ENCODE measurements at places on chromosomes 2 and 18.
A peak's percentile ranks its signal among the peaks of the same experiment; 100 is the strongest.

DNA sequence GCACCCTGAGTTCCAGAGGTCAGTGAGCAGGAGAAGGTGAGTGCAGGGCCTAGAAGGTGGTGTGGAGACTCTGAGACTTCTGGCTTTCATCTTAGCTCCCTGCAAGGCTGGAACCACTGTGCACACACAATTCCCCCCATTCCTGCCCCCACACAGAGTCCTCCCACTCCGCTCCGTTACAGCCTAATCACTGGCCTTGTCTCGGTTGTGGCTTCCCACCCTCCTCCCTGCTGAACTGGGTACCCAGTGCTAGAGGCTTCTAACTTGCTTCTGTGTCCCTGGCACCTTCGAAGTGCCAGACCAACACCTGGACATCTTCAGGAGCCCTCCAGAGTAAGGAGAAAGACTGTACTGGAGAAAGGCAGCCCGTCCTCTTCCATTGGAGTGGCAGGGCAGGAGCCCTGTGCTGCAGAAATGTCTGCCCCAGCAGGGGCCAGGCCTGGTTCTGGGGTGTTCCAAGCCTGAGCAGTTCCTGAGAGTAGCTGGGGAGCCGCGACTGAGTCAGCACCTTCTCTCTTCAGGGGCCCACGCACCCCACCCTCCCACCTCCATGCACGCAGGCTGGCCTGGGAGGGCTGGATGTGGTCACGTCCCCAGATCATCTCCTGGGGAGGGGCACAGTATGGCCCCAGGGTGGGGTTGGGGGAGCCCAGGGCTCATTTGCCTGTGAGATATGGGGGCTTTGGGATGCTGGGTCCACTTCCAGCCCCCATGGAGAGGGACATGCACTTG lies 23.4 kb downstream of the CROCC2 start:
- no peak for DNase-seq

GRCh38 chr18:40431071-40431985 lies 1523.7 kb upstream of the PIK3C3 start:
- DNase-seq, result peak; percentile 22

- peak; percentile 58 for DNase-seq
Measured at GRCh38 chr2:111226876-111227700, 106.4 kb downstream of the BCL2L11 start.

GRCh38 chr2:96695602-96696001 lies 44.3 kb downstream of the LMAN2L start:
- no peak for DNase-seq

- no peak for DNase-seq
Measured at GRCh38 chr2:10071595-10071994, 8.6 kb downstream of the CYS1 start.

DNA sequence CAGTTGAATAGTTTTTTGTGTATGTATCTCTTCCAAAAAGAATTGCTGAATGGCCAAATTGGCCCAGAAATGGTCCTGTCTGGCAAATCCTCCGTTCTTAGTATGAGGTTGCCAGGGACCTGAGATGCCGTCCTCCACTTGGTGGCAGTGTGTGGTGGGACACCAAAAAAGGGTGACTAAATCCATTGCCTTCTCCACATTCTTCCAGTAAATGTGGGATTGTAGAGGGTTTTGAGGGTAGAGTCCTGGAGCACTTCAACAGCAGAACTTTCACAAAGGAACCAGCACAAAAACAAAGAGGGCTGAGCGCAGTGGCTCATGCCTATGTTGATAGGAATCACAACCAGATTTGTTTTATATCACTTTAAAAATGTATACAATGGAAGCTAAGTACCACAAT lies 199.9 kb downstream of the BCL2 start:
- peak; percentile 65 for DNase-seq

DNA sequence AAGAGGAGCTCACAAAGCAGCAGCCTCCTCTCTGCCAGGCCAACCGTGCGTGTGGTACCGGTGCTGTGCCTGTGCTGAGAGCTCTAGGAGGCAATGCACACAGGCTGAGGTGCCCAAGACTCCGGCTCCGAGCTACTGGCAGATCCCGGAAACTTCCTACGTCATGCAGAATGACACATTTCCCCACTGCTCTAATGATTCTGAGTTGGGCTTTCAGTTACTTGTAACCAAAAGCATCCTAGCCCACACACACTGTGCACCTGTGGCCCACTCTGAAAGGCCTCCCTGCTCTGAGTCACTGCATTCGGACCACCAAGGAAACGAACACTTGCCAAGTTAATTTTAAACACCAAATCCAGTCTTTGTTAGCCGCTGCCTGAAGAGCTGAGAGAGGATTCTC lies 9.3 kb upstream of the RNU4ATAC start:
- DNase-seq, result peak; percentile 93

DNA sequence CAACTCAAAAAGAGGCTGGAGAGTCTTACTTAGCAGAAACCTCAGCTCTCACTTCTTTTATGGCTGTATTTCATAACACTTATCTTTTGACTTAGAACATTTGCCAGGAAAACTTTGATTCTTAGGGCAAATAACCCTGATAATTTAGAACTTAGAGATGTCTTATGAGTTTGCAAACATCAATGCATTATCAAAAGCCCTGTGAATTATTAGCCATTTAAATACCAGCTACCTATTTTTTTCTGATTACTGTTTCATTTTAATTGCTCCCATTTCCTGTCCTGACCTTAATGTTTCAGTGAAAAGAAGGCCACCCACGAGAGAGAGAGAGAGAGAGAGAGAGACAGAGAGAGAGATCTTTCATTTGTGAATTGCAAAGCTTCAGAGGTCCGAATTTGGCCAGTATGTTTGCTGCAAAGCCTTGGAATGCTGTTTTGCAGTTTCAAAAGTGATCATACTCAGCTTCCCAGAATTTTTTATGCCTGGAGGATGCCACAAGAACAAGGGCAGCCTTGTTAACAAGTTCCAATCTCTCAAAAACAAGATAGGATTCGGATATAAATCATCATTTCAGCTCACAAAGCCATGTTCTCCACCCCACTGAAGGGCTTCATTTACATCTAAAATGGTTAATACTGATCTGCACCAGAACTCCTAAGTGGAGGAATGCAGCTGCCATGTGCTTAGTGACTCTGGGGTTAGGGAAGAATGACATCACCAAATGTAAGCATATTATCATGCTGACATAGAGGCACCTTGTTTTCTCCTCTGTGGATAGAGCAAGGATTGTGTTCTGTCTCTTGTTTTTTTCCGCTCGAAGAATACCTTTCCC lies 478.2 kb downstream of the ARHGAP15 start:
- DNase-seq, result peak; percentile 43

- no peak for DNase-seq
Measured at GRCh38 chr2:160331258-160332025, 131.4 kb upstream of the ITGB6 start.

GRCh38 chr2:162824304-162824703 lies 14.3 kb downstream of the KCNH7 start:
- DNase-seq, result no peak

GRCh38 chr2:68741805-68742306 lies 7.2 kb downstream of the ARHGAP25 start:
- DNase-seq, result no peak

- DNase-seq, result peak; percentile 89
Measured at GRCh38 chr2:203759690-203760365, 53.4 kb downstream of the CD28 start.

DNA sequence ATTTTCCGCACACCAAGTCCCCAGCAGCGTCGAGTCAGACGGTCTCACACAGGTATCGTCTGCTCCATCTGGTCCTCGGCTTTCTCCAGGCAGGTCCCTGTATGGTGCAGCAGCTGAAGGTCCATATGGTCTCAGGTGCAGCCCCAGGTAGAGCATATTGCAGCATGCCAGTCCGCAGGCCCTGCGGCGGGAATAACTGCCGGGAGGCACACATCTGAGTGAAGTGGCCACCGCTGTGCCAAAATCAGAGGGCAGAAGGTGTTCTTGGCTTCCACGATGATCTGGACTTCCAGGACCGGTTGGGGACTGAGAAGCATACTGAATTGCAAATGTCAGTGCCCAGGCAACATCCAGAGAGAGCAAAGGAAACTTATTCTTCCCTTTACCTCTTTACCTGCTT lies 320.3 kb downstream of the RNF144A start:
- DNase-seq, result no peak

- peak; percentile 23 for DNase-seq
Measured at GRCh38 chr2:205218056-205218455, 464.2 kb upstream of the NRP2 start.

GRCh38 chr2:190961918-190962487 lies 52.0 kb downstream of the STAT1 start:
- DNase-seq, result peak; percentile 18

- no peak for DNase-seq
Measured at GRCh38 chr2:133975135-133975534, 278.7 kb upstream of the MGAT5 start.

- no peak for DNase-seq
Measured at GRCh38 chr2:117723888-117724434, 90.5 kb upstream of the DDX18 start.

DNA sequence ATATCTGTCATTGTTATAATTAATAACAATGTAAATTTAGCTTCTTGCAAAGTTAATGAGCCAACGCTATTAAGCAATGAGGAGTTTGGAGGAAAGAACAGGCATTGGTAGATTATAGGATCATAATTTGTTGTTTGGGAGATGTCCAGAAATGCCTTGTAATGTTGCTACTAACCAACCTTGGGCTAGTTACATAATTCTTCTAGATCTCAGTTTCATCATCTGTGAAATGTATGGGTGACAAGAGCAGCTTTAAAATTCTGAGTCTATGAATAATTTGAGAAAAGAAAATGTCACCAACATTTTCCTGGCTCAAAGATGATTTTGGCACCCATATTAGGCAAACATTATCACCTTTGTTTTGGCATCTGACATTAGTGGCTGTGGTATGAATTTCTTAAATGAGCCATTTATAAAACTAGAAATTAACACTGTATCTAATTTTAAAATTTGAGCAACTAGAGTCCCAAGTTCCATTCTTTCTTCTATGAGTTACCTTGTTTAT lies 2.9 kb downstream of the TMEM178A start:
- no peak for DNase-seq

DNA sequence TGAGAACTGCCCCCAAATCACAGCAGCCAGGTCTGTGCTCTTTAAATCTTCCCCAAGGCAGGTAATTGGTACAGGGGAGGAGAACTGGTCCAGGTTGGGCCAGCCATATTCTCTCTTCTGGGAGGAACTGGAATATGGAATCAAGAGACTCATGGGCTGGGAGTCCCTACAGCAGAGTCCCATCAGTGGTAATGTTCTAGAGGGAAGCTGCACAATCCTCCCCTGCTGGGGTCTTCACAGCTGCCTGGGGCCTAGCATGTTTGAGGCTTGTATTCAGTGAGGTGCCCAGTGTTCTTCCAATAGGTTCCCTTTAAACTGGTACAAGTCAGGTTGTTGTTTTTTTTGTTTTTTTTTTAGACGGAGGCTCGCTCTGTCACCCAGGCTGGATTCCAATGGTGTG lies 21.1 kb upstream of the EGR4 start:
- DNase-seq, result no peak

DNA sequence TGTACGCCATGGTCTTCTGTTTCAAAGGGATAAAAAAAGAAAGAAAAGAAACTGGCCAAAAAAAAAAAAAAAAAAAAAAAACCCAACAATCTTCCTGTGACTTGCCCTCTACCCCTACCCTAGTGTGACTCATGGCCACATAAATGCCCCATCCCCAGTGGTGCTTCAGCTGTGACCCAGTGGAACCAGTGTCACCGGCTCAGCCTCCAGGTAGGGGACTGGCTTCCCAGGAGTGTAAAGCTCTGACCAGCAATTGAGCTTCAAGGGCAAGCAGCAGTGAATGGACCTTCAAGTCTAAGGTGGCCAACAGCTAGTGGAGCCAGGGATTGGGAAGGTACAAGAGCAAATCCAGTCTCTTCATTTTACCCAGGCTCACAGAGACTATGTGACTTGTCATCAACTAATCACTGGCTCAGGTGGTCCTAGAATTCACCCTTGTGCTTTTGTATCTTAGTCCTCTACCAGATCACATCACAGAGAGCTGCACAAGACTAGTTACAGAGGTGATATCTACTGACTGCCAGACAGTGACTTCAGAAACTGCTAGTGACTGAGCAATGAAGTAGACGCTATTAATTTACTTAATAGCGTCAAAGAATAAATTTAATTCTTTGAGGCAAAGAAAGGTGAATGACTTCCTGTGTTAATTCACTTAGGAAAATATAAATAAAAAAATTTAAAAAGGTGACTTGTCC lies 1.3 kb upstream of the TGFBRAP1 start:
- no peak for DNase-seq
